ENCODE measurements at places on chromosomes 6 and 20. TPM values are rescaled to one million over a fixed set of nuclear protein-coding genes. Genes with fewer than 3 reads are reported as not detected.

The TINAG gene
- total RNA-seq, result not detected

The NHLRC1 gene
- 2.7 TPM for total RNA-seq

The MUC21 gene
- not detected for total RNA-seq

The NRSN1 gene
- total RNA-seq, result not detected

The RBBP8NL gene
- 1.1 TPM for total RNA-seq

The BMP6 gene
- 0.21 TPM for total RNA-seq
